Head of caudate nucleus (tissue), 42 donors: ENCODE measurements at places on chromosomes 3 and 15.

GRCh38 chr15:74128785-74129585, 1.4 kb upstream of the ISLR2 start:
- DNase-seq = no peak

DNA sequence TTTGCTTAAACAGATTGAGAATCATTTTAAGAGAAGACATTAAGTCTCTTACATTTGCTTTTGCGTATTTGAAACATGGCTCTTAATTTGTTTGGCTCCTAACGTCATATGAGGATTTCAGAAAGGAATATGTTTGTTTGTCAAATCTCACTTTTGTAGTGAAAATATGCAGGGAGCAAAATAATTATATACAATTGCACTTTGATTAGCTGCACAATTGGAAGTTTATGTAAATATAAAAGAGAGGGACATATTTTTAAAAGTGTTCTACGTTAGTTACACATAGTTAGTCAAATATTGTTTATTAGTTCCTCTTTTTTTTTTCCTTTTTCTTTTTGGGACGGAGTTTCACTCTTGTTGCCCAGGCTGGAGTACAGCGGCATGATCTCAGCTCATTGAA, 42.7 kb upstream of the GOLIM4 start:
- DNase-seq = no peak

DNA sequence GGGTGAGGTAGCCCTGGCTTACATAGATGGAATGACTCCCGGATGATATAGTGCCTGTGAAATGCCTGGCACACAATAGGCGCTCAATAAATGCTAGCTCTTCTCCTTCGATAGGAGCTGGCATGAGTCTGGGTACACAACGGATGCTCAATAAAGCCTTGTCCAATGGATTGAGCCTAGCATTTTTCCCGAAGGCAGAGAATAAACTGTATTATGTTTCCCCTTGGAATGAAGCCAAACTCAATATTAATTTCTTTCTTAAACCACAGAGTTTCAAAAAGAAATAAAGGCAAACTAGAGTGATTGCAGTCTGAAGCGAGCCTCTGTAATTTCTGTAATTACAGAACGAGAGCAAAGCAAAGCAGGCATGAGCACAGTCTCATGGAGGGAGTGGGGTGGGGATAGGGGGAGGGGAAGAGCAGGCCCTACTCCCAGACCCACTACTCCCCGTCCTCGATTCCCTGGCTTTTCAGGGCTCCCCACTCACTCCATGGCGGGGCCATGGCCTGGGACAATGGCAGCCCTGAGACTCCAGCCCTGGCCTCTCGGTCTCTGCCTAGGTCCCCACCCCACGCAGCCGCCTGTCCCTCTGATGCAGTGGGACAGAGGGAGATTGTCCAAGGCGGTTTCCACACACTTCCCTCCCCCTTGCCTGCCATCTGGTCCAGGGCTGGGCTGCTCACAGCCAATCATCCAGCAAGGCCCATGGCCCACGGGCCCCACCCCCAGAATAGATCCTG, 18.0 kb downstream of the SLC6A1 start:
- peak; percentile 80 for DNase-seq

- DNase-seq = no peak
These were observed 384 bp downstream of the KNL1 start for GRCh38 chr15:40594429-40594836.

DNA sequence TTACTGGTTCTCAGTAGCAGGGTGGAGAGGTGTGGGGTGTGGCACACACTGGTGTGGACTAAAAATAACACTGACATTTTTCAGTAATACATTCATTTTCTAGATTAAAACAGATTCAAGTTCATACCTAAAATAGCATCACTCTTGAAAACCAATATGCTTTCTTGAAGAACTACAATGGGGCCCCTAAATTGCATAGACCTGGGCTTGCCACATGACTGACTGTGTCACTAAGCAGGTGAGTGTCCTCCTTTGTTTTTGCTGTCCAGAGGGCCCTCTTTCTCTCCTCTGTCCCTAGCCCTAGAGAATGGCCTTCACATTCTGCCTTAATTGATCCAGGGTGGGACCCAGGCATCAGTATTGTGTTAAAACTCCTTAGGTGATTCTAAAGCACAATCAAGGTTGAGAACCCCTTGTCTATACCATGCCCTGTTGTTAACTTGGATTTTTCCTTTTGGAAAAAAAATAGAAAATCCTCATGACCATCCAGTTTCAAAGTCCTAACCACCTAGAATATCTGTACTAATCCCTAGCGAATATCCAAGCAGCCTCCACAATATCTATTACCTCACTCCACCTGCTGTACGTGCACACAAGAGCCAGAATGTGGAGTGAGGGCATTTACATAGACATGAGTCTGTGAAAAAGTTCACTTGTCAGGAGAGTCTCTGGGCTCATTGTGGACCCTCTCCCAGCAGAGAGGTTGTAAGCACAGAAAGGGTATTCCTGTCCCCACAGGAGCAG, 18.7 kb upstream of the TMEM41A start:
- no peak for DNase-seq

DNA sequence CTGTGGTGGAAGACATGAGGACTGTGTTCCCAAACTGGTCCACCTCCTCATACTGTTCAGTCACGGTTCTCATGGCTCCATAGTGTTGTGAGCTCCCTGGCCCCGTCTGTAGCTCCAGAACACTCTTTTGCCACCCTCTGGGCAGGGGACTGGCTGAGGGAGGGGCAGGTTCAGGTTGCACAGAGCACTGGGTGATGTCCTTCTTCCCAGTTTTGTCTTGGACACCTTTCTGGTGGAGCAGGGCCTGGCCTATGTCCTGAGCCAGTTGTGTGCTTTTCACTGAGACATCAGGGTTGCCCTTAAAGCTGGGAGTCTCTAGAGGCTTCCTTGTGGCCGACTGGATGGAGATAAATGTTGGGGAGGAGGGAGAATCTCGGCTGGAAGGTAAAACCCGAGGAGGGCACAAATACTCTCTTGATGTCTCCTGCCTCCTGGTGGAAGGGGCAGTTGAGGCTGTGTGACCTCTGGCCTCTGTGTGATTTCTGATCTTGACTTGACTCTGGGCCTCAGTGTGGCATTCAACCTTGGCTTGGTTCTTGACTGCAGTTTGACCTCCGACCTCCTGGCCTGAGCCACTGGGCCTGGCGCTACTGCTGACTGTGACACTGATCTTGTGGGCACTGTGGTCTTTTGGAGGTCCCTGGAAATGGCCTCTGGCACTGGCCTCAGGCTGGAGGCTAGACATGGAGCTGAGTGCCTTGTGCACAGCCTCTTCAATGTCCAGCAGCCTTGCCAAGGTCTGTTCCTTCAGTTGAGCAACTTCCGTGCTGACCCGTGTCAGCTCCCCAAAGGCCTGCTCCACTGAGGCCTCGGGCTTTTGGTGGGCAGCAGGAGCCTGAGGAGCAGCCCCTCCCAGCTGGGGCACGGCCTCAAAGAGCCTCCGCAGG, 8.1 kb downstream of the XIRP1 start:
- no peak for DNase-seq

GRCh38 chr3:81938681-81939080, 177.2 kb upstream of the GBE1 start:
- DNase-seq = no peak

- no peak for DNase-seq
These were observed 27.6 kb downstream of the RFT1 start for GRCh38 chr3:53102601-53103147.

DNA sequence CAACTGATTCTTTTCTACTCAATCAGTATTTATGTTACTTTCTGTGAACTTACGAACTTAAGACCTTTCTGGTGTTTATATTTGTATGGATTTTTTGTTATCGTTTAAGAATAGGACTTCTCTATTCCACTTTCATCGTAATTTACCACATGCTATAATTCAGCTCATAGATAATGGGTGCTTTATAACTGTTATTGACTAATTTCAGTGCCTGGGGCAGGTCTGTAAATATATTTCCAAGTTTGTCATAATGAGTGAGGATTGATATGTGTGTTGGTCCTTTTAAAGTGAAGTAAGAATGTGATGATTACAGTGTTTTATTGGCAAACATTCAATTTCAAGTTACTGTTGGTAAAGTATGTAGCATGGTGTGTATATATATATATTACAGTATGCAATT, 1.8 kb upstream of the NAALADL2 start:
- no peak for DNase-seq

DNA sequence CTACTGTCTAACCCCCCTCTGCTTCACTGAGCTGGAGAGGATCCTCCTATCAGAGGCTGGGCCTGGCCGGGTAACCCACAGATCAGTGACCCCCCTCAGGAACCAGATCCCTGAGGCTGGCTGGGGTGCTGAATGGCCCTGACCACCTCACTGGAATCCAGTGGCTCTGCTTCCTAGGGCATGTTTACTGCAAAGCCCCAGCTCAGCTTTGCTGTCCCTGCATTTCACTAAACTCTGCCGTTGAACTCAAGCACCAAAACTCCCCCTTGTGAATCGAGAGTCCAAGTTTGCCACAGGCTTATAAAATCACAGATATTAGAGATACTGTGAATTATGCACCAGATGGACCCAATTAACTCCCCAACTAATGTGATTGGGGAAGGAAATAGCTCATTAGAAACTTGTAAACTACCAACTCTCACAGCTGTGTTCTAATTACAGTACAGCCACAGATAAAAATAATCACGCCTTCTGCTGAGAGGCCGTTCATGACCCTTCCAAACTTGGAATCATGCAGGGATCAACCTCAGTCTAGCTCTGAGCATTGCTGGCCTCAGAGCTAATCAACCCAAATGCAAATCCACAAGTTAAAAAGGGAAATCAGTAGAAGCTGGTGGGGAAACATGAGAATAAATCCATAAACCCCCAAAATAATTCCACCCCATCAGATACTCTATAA, 47.0 kb downstream of the OCA2 start:
- no peak for DNase-seq

GRCh38 chr15:34588046-34588674, 4.7 kb upstream of the GOLGA8B start:
- DNase-seq = peak; percentile 80
